ENCODE measurements at places on chromosomes 7 and 10. TPM values are rescaled to one million over a fixed set of nuclear protein-coding genes. Genes with fewer than 3 reads are reported as not detected.

Gene PCDH15
- not detected for total RNA-seq

Gene ASB15
- 1.4 TPM for total RNA-seq

Gene RET
- not detected for total RNA-seq

GRCh38 chr7:158976468-158976848, 120.1 kb downstream of the DYNC2I1 start:
- DNase-seq, result no peak
- peaks cover 6% of the 10 kb centered on the region for H3K4me1 ChIP-seq
- no peaks in the 10 kb centered on the region for H3K36me3 ChIP-seq
- no peak overlapping the region for H3K27ac ChIP-seq
- peak overlapping the region; percentile 27 for H3K4me3 ChIP-seq
- H3K27me3 ChIP-seq, result no peaks in the 10 kb centered on the region

DNA sequence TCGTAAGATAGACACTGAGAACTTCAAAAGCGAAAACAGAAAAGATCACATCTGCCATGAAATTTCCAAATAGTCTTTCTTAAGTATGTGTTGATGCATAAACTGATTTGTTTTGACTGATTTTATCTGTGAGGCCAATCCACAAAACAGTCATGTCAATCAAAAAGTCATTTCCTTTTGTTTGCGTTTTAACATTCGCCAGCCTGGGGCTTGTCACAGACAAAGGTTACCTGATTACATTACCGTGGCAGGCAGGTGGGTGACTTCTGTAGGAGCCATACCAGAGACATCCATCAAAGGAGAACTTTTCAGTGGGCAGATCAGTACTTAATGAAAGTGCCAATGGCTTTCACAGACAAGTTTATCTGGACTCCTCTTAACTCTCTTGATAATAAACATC, 45.5 kb upstream of the BET1 start:
- H3K4me3 ChIP-seq, result no peak overlapping the region
- H3K4me1 ChIP-seq, result no peaks in the 10 kb centered on the region
- H3K36me3 ChIP-seq, result no peaks in the 10 kb centered on the region
- no peaks in the 10 kb centered on the region for H3K27me3 ChIP-seq

GRCh38 chr10:63384001-63384400, 81.8 kb downstream of the JMJD1C start:
- peaks cover 3% of the 10 kb centered on the region for H3K4me1 ChIP-seq
- no peak overlapping the region for H3K4me3 ChIP-seq
- H3K27ac ChIP-seq, result no peak overlapping the region
- H3K27me3 ChIP-seq, result no peaks in the 10 kb centered on the region
- no peak for DNase-seq

DNA sequence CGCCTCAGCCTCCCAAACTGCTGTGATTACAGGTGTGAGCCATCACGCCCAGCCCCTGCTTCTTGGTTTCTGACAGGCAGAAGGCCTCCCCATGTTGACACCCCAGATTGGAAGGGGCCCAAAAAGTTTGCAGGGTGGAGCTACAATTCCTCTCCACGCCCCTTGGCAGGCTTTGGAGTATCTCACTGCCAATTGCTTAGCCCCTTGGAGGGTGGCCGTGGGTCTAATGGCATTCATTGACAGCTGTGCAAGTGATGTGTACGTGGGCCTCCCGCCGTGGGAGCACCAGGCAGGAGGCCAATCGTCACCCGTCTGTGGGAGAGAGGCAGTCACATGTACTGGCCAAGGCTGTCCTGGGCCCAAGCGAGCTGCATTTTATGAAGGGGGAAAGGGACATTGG, 73.7 kb upstream of the PPIF start:
- peaks cover under 1% of the 10 kb centered on the region for H3K4me1 ChIP-seq
- no peak for DNase-seq
- no peak overlapping the region for H3K4me3 ChIP-seq
- no peak overlapping the region for H3K27ac ChIP-seq
- H3K27me3 ChIP-seq, result no peaks in the 10 kb centered on the region

Gene UPK3B
- total RNA-seq, result not detected
